Esophagus squamous epithelium (tissue), 5 donors: ENCODE measurements at places on chromosomes 16 and 17. TPM values are rescaled to one million over a fixed set of nuclear protein-coding genes. Genes with fewer than 3 reads are reported as not detected.

The ZC3H7A gene
- total RNA-seq, result 28.6 TPM

The KRT20 gene
- total RNA-seq, result not detected

The CCL1 gene
- total RNA-seq, result not detected

The SLC6A4 gene
- total RNA-seq, result 1.6 TPM

DNA sequence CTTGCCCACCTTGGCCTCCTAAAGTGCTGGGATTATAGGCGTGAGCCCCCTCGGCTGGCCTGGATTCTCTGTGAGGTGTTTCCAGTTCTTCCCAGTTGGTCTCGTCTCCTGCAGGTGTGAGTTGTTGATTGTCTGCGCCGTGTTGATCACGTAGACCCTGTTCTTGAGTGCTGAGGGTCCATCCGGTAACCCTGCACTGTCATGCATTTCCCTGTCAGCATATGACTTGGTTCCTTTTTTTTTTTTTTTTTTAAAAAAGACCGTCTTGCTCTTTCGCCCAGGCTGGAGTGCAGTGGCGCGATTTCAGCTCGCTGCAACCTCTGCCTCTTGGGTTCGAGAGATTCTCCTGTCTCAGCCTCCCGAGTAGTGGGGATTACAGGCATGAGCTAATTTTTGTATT is 17.3 kb downstream of the MGRN1 start:
- DNase-seq, result no peak

DNA sequence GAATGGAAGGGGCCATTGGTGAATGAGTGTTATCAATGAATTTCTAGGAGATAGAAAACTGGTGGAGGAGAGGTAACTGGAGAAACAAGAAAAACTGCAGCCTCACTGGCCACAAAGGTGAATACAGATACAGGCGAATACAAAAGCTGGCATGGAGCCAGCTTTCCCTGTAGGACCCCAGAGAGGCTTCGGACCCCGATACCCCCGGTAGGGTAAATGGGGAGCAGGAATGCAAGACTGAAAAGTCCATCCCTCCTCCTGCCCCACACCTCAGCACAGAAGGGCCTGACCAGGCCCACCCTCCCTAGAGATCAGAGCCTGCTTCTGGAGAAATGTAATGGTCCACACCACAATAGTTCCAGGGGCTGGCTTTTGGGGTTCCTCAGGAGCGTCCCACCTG is 4.9 kb upstream of the MYLK3 start:
- no peak for DNase-seq

- no peak for DNase-seq
Measured at GRCh38 chr16:65319621-65320231, 197.9 kb upstream of the CDH11 start.

GRCh38 chr17:28282596-28282995 is 36.4 kb upstream of the TMEM97 start:
- no peak for DNase-seq

- DNase-seq, result no peak
Measured at GRCh38 chr16:88792668-88793250, 7.7 kb upstream of the PIEZO1 start.
